ENCODE measurements at places on chromosomes 6 and 20. TPM values are rescaled to one million over a fixed set of nuclear protein-coding genes. Genes with fewer than 3 reads are reported as not detected.

DNA sequence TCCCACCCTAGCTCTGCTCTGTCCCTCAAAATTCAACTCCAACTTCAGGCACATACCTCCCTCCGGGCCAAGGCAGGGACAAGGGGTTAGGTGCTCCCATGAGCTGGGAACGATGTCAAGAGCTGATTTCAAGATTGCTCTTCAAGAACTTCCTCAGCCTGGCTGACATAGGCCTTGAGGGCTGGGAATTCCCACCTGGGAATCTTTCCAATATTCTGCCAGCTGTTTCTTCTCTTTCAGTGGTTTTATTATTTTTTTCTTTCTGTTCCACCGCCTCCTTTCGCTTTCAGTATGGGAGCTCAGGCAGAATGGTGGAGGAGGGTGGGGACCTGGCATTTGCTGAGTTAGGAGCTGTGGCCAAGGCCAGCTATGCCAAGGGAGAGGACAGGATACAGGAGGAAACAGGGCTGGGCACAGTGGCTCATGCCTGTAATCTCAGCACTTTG lies 33.7 kb downstream of the SRSF3 start:
- peak; percentile 84 for DNase-seq

DNA sequence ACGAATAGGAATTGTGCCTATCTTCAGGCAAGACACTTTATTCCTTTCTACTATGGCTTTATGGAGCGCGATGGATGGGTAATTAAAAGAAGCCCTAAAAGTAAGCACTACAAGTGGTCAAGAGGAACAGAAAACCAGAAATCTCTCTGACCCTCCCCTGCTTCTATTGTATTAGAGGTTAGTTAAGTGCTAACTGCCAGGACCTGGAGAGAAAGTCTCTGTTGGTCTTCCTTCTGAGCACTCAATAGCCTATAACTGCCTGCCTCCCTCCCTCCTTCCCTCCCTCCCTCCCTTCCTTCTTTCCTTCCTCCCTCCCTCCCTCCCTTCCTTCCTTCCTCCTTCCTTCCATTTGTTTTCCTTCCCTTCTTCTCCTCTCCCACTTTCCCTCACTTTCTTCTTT lies 133.7 kb downstream of the C6orf58 start:
- DNase-seq: no peak

GRCh38 chr20:8132484-8133309 lies 631 bp downstream of the PLCB1 start:
- peak; percentile 53 for DNase-seq

DNA sequence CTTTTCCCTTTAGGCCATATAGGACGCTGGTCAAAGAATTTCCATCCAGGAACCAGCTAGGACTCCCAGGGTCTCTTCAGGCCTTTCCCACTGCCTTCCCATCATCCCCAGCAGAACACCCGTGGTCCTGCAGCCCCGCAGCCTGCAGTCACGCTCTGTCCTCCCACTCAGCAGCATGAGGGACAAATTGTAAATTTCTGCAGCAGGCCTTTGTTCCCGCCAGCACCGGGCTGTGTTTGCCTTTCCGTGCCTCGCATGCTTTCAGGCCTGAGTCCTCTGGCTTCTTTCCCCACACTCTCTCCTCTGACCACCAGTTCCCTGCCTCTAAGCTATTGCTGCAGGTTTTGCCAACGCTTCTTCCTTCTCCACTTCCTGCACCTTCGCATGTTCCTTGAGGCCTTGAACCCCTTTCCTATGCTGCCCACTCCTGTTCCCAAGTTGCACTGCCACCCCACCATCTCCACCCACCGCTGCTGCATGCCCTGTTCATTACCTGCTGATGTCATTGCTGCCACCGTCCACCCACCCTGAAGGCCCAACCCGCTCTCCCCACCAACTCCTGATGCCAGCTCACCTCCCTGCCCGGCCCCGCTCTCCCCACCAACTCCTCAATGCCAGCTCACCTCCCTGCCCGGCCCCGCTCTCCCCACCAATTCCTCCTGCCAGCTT lies 49.8 kb downstream of the RNASET2 start:
- DNase-seq: peak; percentile 27

- no peak for DNase-seq
These were observed 216.0 kb upstream of the SSTR4 start for GRCh38 chr20:22819112-22819511.

DNA sequence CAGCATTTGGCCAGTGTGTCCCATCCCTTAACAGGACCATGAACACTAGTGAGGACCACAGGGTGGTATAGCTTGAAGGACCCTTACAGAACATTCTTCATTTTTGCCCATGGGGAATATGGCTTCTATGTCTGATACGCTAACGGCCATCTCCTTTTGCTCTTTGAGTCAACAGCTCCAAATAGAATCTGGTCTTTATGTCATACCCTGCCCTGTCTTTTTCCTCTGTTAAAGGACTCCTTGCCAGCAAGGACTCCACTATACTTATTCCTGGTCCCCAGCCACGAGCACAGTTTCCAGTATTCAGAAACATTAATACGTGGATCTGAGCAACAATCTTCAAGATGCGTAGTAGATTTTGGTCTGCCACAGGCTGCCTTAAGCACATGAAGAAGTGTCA lies 22.5 kb downstream of the SERPINB1 start:
- DNase-seq: no peak

PRR18 gene
- polyA plus RNA-seq: 0.02 TPM

DNA sequence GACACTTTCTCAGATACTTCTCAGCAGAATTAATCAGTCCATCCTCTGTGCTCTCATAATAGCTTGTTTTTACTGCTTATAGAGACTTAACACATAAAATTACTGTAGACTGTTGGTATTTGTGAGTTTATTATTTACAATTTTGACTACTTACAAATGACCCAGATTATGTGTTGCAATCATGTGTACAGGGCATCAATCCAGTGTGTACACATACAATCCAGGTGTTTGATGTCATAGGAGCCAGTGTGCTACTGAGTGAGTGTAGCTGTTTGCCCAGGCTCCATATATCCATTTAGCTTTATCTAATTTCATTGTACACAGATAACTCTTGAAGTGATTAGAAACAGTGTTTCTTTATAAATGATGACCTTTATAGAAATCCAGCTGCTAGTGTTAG lies 31.3 kb downstream of the TRMT11 start:
- DNase-seq: no peak

GRCh38 chr20:11499101-11499634 lies 418.5 kb upstream of the BTBD3 start:
- DNase-seq: no peak

GRCh38 chr6:156825475-156825874 lies 48.3 kb downstream of the ARID1B start:
- no peak for DNase-seq

- DNase-seq: no peak
These were observed 43.2 kb downstream of the PREP start for GRCh38 chr6:105359419-105360370.

- peak; percentile 66 for DNase-seq
These were observed 67.6 kb downstream of the NUDT3 start for GRCh38 chr6:34324738-34325444.

DNA sequence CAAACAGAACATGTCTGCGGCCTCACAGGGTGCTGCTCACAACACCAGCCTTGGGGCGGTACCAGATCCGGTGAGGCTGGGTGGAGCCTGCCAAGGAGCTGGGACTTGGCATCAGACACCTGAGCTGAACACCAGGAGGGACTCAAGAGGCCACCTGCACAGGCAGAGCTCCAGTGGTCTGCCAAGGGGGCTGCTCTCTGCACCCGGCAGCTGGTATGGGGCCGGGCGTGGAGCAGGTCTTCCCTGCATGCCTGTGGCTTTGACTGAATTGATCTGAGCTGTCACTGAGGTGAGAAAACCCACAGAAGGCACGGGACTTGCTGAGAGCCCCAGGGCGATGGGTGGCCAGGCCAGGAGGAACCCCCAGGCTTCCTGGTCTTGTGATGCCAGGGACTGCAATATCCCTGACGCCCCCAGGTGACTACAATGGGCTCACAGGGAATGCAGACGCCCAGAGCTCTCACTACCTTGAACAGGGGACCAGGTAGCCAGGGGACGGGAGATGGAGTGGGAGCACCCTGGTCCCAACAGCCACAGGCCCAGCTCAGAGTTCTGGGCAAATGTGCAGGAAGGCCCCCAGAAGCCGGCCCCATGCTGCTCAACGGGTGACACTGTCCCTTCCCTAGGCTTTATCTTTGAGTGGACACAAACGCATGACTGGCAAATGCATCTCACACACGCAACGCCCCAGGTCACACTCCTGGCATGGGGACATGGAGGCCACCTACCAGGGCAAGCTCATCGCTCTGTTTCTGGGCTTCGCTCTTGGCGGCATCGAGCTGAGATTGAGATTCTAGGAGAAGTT lies 48.2 kb downstream of the DSTN start:
- no peak for DNase-seq

DNA sequence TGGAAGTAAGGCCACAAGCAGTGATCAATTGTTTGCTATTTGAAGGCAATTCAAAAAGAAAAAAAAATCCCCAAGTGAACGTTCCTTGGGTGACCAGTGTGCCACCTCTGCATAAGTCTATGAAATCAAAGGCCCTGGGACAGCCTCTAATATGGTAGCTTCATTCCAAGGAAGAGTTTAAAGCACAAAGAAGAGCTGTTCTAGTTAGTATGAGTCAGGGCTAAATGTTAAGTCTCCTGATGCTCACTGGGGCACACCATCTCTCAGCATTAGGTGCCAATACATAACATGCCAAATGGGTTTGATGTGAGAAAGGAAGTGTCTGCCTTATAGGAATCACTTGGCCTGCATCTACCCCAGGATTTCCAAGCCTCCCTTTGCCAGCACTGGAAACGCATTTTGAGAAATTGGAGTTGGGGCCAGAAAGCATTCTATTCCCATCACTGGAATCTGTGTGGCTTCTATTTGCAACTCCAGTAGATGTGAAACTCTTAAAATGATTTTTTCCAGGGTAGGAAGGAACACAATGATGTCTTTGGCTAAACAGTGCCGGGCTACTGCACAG lies 13.0 kb downstream of the UNC5CL start:
- DNase-seq: no peak

GRCh38 chr6:5565971-5566370 lies 304.7 kb downstream of the FARS2 start:
- DNase-seq: no peak

- DNase-seq: peak; percentile 57
These were observed 25.5 kb upstream of the ASXL1 start for GRCh38 chr20:32332614-32333013.

- peak; percentile 88 for DNase-seq
These were observed 79.5 kb upstream of the PREP start for GRCh38 chr6:105482227-105482844.

DNA sequence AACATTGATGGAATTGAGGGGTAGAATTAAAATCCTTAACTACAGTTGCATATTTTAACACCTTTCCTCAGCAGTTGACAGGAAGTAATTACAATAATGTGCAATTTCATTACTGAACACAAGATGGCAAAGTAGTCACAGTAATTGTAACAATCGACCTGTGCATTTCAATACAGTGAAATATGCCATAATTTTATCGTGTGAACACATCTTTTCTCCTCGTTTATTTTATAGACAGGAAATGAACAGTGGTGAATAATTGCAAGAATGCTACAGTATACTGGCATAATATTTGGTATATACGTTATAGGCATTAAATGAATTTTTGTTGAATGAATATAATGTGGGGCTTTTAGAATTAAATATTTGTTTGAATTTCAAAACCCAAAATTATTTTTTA lies 25.0 kb downstream of the CYB5R4 start:
- DNase-seq: no peak

GRCh38 chr6:22296936-22297335 lies at the start of gene PRL:
Gene PRL, minus strand, starts transcription at chr6:22297036. Its CDS starts 54 bp downstream, at chr6:22296982.
- DNase-seq: no peak

GRCh38 chr6:39228111-39228971 lies 934 bp downstream of the KCNK5 start:
- no peak for DNase-seq

GRCh38 chr20:15236812-15237211 lies 899.4 kb upstream of the FLRT3 start:
- peak; percentile 24 for DNase-seq

- DNase-seq: no peak
These were observed 151.0 kb upstream of the SMLR1 start for GRCh38 chr6:130676077-130676772.

Measured in right cardiac atrium (tissue), 5 donors.